ENCODE measurements at places on chromosomes 4 and X. TPM values are rescaled to one million over a fixed set of nuclear protein-coding genes. Genes with fewer than 3 reads are reported as not detected.

DNA sequence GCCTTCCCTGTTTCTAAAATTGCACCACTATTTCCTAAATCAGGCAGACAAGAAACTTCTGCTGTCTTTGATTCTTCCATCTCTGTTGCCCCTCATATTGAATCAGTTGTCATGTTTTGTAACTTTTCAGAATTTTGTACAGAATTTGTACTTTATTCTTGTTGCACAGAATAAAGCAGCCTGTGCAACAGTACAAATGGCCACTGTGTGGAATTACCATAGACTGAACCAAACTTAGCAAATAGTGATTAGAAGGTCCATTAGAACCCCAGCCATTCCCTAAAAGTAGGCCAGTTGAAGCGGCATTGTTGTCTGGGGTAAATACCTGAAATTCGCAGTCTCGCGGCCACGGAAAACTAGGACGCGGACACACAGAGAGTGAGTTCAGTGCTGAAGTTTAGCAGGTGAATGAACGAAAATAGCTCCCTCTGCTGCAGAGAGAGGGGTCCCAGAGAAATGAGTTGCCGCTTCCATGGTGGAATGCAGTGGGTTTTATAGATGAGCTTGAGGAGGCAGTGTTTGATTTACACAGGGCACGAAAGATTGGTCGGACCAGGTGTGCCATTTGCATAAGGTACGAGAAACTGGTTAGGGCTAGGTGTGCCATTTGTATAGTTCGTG is 71.8 kb downstream of the C4orf33 start:
- peak; percentile 51 for DNase-seq

GRCh38 chr4:10960389-10960788 is 275.8 kb upstream of the CLNK start:
- DNase-seq = no peak

DNA sequence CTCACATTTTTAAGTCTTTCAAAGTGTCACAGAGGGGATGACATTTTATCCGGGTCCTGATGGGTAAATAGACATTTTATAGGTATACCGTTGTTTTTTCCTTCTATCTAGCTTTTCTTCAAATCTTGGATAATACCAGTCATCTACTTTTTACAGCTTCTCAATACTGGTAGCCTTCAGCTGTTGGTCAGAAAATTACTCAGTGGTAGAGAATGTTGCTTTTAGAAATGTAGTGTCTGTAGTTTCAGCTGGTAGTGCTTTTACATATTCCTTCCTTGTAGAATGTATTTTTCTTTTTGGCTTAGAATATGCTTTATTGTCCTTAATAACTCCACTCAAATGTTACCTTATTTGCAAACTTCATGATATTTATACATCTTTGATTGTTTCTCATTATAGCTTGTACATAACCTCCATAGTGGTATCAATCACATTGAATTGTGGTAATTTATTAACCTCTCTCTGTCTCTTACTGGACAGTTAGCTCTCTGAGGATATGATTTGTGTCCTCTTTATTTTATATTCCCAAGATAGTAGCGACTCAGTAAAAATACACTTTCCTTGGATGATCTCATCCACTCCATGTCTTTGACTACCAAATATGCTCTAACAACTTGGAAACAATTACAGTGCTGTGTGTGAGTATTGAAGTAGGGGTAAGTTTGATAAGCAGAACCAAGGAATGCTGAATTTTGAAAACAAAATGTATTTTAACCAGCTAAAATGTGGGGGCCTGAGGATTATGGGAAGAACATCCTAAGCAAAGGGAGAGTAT is 53.8 kb downstream of the RAP1GDS1 start:
- DNase-seq = no peak

DNA sequence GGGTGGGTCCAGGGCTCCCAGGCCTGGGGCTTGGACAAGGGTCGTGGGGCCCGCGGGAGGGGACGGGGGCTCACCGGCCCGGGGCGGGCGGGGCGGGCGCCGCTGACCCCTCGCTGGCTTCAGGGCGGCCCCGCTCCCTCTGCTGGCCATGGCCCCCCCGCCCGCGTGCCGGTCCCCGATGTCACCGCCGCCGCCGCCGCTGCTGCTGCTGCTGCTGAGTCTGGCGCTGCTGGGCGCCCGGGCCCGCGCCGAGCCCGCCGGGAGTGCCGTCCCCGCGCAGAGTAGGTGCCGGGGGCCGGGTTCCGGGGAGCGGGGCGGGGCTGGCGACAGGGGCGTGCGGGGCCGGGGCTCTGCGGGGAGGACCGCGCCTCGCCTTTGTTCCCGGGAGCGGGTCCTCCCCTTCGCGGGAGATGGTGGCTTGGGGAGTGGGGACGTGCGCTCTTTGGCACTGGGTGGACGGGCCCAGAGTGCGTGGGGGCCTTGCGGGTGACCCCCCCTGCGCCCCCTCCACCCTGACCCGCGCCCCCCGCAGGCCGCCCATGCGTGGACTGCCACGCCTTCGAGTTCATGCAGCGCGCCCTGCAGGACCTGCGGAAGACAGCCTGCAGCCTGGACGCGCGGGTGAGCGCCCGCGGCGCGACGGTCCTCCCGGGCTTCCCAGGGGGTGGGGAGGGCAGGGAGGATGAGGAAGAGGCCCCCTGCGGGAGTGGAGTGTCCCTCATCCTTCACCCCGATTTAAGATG is 16.8 kb upstream of the NAT8L start:
- no peak for DNase-seq

- no peak for DNase-seq
Measured at GRCh38 chrX:39899856-39900776, 197.6 kb downstream of the BCOR start.

DNA sequence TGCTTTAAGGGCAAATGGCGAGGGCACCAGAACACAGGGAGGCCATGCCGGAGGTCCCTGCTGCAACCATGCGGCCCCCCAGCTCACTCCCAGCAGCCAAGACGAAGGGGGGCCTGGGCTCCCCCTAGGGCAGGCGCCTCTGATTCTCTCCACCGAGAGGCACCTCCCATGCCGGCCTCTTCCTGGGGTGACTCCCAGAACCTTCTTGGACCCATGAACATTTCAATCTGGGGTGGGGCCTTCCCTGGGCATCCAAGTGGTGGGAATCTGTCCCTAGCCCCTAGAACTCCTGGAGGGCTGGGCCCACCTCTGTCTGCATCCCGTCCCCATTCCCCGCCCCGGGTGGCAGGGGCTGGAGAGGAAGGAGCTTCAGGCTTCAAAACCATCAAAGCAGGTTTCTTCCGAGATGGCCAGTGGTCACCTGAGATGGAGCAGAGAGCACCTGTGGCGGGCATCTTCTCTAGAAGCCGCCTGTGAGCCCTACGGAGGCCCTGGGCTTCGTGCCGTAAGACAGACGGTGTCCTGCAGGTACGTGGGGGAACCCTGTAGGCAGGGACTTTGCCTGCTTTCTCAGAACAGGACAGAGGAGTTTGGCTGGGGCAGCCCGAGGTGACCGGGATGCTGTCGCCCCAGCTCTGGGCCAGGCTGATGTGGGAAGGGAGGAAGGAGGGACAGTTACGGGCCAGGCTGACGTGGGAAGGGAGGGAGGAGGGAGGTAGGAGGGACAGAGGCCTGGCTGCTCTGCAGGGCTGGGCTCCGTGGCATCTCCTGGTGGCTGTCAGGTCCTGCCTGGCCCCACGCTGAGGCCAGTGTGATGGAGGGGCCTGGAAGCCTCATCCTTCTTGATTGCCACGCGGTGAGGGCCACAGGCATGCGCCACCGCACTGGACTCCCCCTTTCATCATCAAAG is 6.8 kb upstream of the SLC25A6 start:
- DNase-seq = no peak

DNA sequence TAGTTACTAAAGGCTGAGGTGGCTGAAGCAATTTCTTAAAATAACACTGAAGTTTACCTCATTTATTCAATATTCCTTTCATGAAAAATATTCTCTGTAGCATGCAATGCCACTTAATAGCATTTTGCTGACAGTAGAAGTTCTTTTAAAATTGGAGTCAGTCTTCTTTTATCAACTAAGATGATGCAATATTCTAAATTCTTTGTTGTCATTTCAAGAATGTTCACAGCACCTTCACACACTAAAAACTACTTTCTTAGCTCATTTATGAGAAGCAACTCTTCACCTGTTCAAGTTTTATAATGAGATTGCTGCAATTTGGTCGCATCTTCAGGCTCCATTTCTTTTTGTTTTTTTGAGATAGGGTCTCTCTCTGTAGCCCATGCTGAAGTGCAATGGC is 48.8 kb downstream of the ANAPC10 start:
- DNase-seq = no peak

DNA sequence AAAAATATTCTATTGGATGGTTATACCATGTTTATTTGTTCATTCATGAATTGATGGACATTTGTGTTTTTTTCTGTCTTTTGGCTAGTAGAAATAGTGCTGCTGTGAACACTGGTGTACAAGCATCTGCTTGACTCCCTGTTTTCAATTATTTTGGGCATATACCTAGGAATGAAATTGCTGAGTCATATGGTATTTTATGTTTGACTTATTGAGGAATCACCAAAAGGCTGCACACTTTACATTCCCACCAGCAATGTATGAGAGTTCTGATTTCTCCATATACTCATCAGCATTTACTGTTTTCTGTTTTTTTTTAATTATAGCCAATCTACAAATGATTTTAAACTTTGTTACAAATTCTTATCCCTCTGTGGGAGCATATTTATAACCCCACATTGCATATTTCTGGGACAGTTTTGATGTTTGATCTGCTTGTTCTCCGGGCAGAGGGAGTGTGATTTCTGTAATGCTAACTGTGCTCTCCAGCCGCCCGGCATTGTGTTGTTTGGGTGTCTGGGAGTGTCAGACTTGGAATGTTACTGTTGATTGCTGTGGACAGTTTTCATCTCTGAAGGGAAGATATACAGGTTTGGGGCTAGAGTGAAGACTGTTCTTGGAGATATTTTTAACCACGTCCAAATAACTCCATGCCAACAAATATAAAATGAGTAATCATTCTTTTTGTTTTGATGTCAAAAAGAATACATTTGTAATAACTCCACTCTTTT is 60.5 kb upstream of the PGRMC2 start:
- no peak for DNase-seq

GRCh38 chr4:41280010-41280409 is 23.3 kb downstream of the UCHL1 start:
- no peak for DNase-seq

DNA sequence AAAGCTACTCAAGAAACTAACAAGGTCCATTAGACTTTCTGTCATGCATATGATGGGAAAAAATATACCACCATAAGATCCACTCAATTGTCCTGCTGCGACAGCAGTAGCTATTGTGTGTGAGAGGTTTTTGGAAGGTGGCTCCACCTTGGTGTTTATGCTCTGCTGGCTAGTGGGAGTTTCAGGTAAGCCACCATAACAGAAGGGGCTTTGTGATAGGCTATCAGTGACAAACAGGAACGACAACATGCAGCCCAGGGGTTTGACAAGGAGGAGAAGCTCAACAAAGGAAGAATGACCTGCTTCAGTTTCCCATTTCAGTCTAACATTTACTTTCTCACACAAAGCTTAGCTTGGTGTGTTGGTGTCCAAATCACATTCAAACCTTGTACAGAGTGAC is 182.6 kb downstream of the ATOH1 start:
- no peak for DNase-seq

NAT8L gene
- total RNA-seq = 14.6 TPM

PAGE2 gene
- not detected for total RNA-seq

DUSP9 gene
- 8.7 TPM for total RNA-seq

GPRASP1 gene
- 8.7 TPM for total RNA-seq

BCORL1 gene
- total RNA-seq = 10.7 TPM

SLC34A2 gene
- total RNA-seq = 1.0 TPM

CT45A1 gene
- not detected for total RNA-seq

FUNDC1 gene
- 17.8 TPM for total RNA-seq

TCEAL6 gene
- total RNA-seq = not detected

ADH6 gene
- not detected for total RNA-seq
